CD14-positive monocyte (primary cell): ENCODE measurements at places on chromosomes 7 and 10. TPM values are rescaled to one million over a fixed set of nuclear protein-coding genes. Genes with fewer than 3 reads are reported as not detected.

PDK4 gene
- 12.4 TPM for polyA plus RNA-seq

GRCh38 chr7:46360811-46361210, 439.7 kb upstream of the IGFBP3 start:
- DNase-seq, result no peak
- H3K36me3 ChIP-seq, result no peaks in the 10 kb centered on the region
- H3K4me1 ChIP-seq, result no peaks in the 10 kb centered on the region
- no peaks in the 10 kb centered on the region for H3K27me3 ChIP-seq
- no peak overlapping the region for H3K27ac ChIP-seq
- H3K4me3 ChIP-seq, result no peak overlapping the region

DNA sequence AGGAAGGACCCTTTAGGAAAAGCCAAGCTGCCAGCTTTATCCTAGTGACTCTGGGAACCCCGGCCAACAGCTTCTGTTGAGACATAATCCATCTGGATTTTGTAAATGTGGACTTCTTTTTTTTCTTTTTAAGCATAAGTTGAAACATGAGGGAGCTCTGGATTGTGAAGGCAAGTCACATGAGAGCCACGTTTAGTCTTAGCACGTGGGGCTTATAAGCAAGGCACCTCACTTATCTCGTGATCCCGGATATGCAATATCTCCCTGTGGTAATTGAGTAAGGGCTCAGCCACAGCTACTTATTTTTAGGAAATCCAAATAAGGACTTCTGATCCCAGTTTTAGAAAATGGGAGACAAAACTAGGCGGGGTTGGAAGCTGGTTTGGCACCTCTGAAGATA, 111.2 kb upstream of the PTN start:
- H3K4me3 ChIP-seq, result no peak overlapping the region
- DNase-seq, result no peak
- H3K4me1 ChIP-seq, result no peaks in the 10 kb centered on the region
- no peaks in the 10 kb centered on the region for H3K27me3 ChIP-seq
- H3K27ac ChIP-seq, result no peak overlapping the region

DNA sequence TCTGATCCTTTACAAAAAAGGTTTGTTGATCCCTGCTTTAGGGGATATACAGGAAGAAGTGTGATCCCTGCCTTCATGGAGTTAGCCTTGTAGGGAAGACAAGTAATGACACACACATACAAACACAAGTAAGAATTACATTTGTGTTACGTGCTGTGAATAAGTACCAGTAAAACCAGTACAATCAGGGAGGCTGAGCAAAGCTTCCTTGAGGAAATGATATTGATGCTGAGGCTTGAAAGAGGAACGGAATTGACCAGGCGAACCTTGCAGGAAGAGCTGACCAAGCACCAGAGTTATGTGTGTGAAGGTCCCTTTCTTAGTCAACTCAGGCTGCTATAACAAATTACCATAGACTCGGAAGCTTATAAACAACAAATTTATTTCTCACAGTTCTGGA, 83.6 kb upstream of the CACUL1 start:
- DNase-seq, result no peak
- H3K36me3 ChIP-seq, result no peaks in the 10 kb centered on the region
- no peak overlapping the region for H3K27ac ChIP-seq
- no peaks in the 10 kb centered on the region for H3K27me3 ChIP-seq
- no peaks in the 10 kb centered on the region for H3K4me1 ChIP-seq
- H3K4me3 ChIP-seq, result no peak overlapping the region

DNA sequence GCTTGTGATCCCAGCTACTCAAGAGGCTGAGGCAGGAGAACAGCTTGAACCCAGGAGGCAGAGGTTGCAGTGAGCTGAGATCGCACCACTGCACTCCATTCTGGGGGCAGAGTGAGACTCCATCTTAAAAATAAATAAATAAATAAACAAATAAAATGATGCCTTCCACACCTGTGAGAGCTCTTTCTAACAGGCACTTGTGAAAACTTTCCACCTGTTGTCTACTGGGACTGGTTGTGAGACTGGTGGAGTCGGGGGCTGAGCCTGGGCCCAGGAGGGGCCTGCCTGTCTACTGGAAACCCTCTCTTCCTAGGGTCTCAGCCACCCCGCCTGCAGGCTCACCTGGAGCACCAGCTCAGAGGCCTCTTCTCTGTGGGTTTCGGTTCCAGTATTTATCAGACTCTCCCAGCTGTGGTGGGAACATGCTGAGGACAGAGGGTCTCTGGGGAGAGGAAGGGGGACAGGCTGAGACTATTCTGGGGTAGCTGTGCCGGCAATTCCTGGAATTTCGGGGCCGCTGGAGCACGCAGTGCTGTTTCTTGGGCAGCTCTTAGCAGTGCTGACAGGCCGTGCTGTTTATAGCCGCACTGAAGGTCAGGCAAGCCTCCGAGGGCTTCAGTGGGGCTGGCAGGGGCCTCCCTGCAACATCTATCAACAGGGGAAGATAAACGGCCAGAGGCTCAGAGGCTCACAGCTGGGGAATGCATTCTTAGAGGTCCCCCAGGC, 3.8 kb downstream of the LDB3 start:
- H3K4me3 ChIP-seq, result no peak overlapping the region
- no peaks in the 10 kb centered on the region for H3K27me3 ChIP-seq
- no peak for DNase-seq
- H3K27ac ChIP-seq, result no peak overlapping the region
- no peaks in the 10 kb centered on the region for H3K4me1 ChIP-seq

GLCCI1 gene
- 0.89 TPM for polyA plus RNA-seq

GRCh38 chr10:94239696-94240095, 123.0 kb downstream of the NOC3L start:
- H3K4me3 ChIP-seq, result no peak overlapping the region
- no peak for DNase-seq
- no peaks in the 10 kb centered on the region for H3K4me1 ChIP-seq
- H3K27ac ChIP-seq, result no peak overlapping the region
- H3K36me3 ChIP-seq, result no peaks in the 10 kb centered on the region

DNA sequence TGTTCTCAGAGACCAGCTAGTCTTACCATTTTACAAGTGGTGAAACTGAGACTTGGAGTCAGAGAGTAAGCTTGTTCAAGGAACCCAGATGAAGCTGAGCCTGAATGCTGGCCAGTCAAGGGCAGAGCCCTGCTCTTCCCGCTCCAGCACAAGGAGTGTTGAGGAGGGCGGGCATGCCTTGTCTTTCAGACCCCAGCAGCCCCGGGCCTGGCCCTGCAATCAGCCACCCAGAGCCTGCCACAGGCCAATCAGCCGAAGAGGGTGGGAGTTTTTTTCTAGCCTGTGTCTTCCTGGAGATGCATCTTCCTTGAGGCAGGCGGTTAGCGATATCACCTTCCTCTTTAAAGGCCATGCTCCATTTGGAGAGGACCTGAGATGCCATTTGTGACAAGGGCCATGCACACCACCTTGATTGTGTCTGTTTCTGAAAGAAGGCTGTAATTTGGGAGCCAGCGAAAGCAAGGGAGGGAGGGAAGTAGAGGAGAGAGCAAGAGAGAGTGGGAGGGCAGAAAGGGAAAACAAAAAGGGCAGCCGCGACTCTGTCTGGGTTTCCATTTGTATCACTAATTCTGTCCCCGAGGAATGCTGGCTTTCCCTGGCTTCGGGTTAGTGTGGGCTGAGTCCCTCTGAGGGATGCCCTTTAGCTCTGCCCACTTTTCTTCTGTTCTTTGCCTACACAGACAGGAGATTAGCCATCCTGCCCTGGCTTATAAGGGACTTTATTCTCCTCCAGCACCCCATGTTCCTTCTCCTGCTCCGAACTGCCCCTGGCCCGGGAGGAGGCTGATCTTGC, 8.0 kb downstream of the CDH23 start:
- H3K27me3 ChIP-seq, result peaks cover 6% of the 10 kb centered on the region
- H3K36me3 ChIP-seq, result no peaks in the 10 kb centered on the region
- no peak overlapping the region for H3K27ac ChIP-seq
- H3K4me3 ChIP-seq, result no peak overlapping the region
- no peak for DNase-seq

- H3K27me3 ChIP-seq, result no peaks in the 10 kb centered on the region
- H3K27ac ChIP-seq, result no peak overlapping the region
- no peaks in the 10 kb centered on the region for H3K36me3 ChIP-seq
- peaks cover 1% of the 10 kb centered on the region for H3K4me1 ChIP-seq
Observed at GRCh38 chr7:99677648-99678045, 2.1 kb downstream of the CYP3A5 start.

- peaks cover 77% of the 10 kb centered on the region for H3K36me3 ChIP-seq
- no peaks in the 10 kb centered on the region for H3K27me3 ChIP-seq
- no peak overlapping the region for H3K27ac ChIP-seq
Observed at GRCh38 chr7:16684935-16685334, 39.0 kb downstream of the BZW2 start.

ZFAND4 gene
- 5.9 TPM for polyA plus RNA-seq

DNA sequence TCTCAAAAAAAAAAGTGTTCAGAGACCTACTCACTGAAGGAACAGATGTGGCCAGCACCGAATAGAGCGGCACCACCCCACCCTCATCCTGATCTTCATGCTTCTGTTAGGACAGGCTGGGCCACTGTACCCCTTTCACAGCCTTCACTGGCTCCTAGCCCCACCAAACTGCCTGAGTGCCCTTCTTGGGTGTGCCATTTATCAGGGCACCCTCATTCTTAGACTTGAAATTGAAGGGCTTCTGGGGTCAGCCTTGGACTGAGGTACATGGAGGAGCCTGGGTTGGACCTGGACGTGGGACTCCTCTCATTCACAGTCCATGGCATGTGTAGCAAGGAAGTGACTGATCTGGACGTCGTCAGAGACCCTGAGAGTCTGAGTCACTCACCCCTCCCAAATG, 190.3 kb downstream of the COBL start:
- DNase-seq, result no peak
- H3K4me3 ChIP-seq, result no peak overlapping the region

MMS19 gene
- 29.2 TPM for polyA plus RNA-seq

- H3K4me1 ChIP-seq, result no peaks in the 10 kb centered on the region
- no peak for DNase-seq
- H3K36me3 ChIP-seq, result no peaks in the 10 kb centered on the region
- no peak overlapping the region for H3K4me3 ChIP-seq
Observed at GRCh38 chr7:388023-388960, 98.3 kb downstream of the FOXL3 start.

DNA sequence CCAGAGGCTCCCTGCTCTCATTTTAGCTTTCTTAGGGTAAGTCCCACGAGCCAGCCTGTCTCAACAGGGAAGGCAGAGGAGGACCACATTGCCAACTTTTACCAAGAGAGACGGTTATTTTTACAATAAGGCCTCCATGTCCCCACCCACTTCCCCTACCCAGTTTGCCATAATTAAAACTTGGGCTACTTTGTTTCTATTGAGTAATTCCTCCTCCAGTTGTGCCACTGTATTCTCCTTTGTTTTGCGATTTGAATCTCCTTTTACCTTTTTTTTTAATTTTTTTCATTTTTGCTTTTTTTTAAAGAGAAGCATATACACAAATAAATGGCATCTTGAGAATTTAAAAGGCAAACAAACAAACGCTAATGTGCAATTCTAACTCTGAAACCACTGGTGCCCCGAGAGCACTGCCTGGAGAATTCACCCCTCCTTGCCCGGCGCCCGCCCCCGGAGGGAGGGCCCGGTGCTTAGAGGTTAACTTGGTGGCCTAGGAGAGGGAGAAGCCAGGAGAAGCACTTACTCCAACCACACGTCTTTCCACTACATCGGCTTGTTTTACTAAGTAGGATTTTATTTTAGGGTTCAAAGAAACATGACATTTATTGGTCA, 282.3 kb downstream of the USP6NL start:
- peaks cover 82% of the 10 kb centered on the region for H3K36me3 ChIP-seq
- H3K27me3 ChIP-seq, result no peaks in the 10 kb centered on the region
- H3K27ac ChIP-seq, result peak overlapping the region; percentile 67
- no peak overlapping the region for H3K4me3 ChIP-seq
- no peak for DNase-seq

UCN3 gene
- polyA plus RNA-seq, result not detected

DNA sequence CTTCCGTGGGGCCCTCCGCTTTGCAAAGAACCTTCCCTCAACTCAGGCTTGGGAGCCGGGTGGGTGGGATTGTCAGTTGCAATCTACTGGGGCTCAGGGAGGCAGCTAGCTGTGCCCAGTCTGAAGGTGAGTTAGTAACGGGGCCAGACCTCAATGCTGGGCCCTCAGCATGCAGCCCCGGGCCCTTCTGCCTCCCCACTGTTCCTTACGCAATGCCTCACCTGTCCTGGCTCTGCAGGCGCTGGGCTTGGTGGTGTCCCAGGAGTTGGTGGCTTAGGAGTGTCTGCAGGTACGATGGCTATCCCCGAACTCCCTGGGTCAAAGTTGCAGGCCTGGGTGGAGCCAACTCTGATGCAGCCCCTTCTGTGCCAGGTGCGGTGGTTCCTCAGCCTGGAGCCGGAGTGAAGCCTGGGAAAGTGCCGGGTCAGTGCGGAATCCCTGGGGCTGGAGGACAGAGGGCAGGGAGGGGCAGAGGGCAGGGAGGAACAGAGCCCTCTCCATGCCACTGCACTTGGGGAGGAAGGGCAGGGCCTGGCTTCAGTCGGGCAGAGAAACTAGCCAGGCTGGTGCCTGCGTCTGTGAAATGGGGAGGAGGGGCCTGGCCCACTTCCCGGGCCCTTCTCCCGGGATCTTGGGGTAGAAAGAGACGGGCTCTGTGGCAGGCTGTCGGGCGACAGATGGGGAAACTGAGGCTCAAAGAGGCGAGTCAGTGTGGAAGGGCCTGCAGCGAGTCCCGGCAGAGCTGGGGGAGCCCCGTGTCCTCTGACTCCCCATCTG, 15.0 kb downstream of the ELN start:
- no peak overlapping the region for H3K4me3 ChIP-seq
- no peaks in the 10 kb centered on the region for H3K4me1 ChIP-seq
- DNase-seq, result no peak
- H3K36me3 ChIP-seq, result no peaks in the 10 kb centered on the region
- H3K27ac ChIP-seq, result no peak overlapping the region
